ENCODE measurements at places on chromosomes 3 and 15. TPM values are rescaled to one million over a fixed set of nuclear protein-coding genes. Genes with fewer than 3 reads are reported as not detected.

Gene TTLL13
- 0.60 TPM for total RNA-seq

DNA sequence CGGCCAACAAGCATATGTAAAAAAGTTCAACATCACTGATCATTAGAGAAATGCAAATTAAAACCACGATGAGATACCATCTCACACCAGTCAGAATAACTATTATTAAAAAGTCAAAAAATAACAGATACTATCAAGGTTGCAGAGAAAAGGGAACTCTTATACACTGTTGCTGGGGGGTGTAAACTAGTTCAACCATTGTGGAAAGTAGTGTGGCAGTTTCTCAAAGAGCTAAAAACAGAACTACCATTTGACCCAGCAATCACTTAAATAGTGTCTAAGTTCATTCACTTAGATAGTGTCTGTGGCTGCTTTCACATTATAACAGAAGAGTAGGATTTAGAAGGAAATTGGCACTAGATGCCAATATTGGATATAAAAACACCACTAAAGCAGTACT, 49.7 kb downstream of the CGGBP1 start:
- no peak for DNase-seq
- no peaks in the 10 kb centered on the region for H3K36me3 ChIP-seq
- H3K27ac ChIP-seq: no peak overlapping the region
- no peak overlapping the region for H3K4me3 ChIP-seq
- no peaks in the 10 kb centered on the region for H3K27me3 ChIP-seq
- no peaks in the 10 kb centered on the region for H3K4me1 ChIP-seq

- H3K4me1 ChIP-seq: no peaks in the 10 kb centered on the region
- no peak overlapping the region for H3K4me3 ChIP-seq
- H3K36me3 ChIP-seq: no peaks in the 10 kb centered on the region
- DNase-seq: no peak
- no peak overlapping the region for H3K27ac ChIP-seq
Observed at GRCh38 chr3:57097536-57097935, 37.1 kb downstream of the SPATA12 start.

DNA sequence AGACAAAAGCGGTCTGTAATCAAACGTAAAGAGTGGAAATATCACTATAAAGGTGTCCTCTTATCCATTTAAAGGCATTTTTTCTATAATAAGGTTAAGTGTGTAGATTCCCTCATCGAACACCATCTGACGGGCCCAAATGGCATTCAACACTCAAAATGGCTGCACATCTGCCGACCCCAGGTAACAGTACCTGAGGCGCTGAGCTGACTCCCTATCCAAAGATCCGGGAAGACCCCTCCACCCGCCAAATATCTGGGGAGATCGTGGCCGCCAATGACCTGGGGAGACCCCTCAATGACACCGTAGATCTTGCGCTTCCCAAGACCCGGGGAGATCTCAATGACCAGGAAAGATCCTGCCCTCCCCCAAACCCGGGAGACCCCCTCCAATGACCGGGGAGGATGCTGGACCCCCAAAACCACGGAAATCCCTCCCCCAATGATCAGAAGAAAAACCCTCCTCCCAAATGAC, 476 bp downstream of the IP6K2 start:
- no peaks in the 10 kb centered on the region for H3K27me3 ChIP-seq
- H3K4me1 ChIP-seq: peaks cover 24% of the 10 kb centered on the region
- H3K36me3 ChIP-seq: no peaks in the 10 kb centered on the region
